ENCODE measurements at places on chromosomes 4 and X.

DNA sequence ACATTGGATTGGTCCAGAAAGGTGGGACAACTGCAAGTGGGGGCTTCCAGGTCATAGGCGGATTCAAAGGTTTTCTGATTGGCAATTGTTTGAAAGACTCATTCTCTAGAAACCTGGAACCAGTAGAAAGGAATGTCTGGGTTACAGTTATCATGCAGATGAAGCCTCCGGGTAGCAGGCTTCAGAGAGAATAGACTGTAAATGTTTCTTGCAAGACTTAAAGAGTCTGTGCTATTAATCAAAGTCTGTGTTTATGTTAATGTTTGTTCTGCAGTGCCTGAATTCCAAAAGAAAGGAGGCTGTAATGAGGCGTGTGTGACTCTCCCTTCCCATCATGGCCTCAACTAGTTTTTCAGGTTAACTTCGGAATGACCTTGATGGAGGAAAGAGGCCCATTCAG lies 43.9 kb upstream of the GC start:
- no peak for DNase-seq

DNA sequence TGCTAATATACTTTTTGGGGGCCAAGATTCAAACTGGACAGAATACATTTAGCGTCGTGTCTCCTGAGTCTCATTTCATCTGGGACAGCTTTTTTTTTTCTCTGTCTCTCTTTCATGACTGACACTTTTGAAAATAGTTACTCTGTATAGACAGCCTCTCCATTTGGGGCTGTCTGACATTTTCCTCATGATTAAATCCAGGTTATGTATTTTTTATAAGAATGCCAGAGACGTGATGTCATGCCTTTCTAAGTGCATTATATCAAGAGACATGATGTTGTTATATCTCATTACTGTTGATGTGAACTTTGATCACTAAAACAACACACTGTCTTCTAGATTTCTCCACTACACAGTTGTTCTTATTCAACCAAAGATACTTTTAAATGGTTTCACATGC lies 199.0 kb downstream of the BANK1 start:
- DNase-seq: no peak

DNA sequence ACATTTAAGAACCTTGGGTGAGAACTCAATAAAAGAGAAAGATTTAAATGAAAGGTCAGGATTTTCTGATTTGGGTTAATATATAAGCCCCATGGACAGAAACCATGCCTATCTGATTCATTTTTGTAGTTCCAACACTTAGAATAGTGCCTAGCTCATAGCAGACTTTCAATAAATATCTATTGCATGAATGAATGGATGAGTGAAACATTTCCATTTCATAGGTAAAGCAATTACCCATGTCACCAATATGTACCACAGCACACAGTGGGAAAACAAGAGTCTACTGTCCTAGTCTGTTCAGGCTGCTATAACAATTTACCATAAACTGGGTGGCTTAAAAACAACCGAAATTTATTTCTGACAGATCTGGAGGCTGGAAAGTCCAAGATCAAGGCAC lies 63.9 kb upstream of the PTPN13 start:
- no peak for DNase-seq

DNA sequence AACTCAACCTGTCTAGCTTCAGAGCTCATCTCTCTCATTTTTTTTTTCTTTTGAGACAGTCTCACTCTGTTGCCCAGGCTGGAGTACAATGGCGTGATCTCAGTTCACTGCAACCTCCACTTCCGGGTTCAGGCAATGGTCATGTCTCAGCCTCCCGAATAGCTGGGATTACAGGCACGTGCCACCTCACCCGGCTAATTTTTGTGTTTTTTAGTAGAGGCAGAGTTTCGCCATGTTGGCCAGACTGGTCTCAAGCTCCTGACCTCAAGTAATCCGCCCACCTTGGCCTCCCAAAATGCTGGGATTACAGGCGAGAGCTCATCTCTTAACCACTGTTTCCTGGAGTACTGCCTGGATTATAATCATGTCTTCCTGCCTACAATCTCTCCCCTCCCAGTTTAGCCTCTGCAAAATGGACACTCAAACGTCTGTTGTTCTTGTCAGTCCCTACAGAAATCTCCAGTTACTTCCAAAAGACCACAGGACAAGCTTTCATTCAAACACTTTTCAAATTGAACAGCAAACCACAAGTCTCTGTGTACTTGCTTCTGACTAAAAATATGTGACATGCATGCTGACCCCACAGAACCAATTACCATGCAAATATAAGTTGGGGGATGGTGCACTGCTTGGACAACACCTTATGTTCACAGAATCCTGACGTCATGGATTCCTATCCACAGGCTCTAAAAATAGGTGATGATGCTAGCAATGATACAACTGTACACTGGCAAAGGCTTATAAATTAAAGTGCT lies 137.2 kb downstream of the SH3KBP1 start:
- no peak for DNase-seq

DNA sequence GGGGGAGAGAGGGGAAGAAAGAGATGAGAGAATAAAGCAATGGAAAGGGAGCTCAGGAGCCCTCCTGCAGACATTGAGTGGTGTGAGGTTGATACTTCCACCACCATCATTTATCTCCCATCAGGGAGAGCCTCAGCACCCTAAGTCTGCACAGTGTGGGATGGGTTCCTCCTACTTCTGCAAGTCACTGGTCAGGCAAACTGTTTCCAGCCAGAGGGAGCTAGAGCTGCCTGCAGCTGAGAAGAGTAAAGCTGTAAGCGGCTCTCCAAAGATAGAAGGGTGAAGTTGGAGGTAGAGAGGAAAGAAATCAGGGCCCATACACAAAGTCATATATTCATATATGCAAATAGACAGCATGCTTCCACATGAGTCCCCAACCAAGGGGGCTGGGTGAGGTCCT lies 21.9 kb upstream of the ZNF81 start:
- no peak for DNase-seq
